ENCODE measurements at places on chromosomes 6 and 20.

GRCh38 chr6:93962566-93962965 is 543.2 kb upstream of the EPHA7 start:
- no peak for DNase-seq

DNA sequence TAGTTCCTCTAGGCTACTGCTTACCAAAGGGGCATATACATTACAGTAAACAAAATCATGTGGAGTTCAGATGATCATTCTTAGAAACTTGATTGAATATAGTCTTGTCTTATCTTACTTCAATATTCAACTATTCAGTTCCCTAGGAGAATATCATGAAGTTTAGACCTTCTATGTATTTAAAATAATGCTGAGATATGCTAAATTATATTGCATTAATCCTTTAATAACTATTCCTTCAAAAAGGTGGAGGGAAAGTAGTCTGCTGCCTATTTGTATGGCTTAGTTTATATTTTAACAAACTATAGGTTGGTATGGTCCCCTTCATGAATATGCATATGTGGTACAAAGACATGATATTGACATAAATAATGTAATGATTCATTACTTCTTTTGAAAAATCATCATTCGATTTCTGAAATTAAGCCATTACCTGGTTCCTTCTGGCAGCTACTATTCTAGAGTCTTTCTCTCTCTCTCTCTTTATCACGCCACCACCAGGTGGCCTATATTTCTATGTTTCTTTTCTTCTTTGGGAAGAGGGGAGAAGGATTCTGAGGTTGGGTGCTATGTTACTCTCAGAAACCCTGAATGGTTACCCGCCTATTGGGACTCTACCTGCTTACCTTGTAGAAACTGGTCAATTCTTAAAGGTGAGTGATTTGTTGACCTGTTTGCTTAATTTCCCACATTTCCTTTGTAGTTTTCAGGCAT is 855.8 kb downstream of the HACE1 start:
- DNase-seq = peak; percentile 13

DNA sequence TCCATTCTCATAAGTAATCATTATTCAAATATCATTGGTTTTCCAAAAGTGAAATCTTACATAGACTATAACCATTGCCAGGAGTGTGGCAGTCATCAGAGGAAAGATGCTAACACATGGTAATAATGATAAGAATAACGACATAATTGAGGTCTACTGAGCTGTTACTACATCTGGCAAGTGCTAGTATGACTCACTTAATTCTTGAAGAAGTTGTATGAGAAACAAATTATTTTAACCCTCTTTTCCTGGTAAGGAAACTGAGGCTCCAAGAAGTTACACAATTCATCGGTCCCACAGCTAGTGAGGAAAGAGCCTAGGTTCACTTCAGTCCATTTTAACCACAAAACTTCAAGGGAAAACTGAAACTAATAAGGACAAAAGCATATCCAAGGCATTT is 335.6 kb upstream of the BTBD3 start:
- no peak for DNase-seq

- no peak for DNase-seq
These were observed 2.4 kb downstream of the UNC5CL start for GRCh38 chr6:41036601-41037000.

GRCh38 chr20:12597551-12597950 is 411.2 kb upstream of the SPTLC3 start:
- DNase-seq = no peak

- peak; percentile 36 for DNase-seq
These were observed 224.5 kb upstream of the AGPAT4 start for GRCh38 chr6:161498359-161498758.

GRCh38 chr20:32149566-32150170 is 40.2 kb downstream of the TM9SF4 start:
- no peak for DNase-seq

DNA sequence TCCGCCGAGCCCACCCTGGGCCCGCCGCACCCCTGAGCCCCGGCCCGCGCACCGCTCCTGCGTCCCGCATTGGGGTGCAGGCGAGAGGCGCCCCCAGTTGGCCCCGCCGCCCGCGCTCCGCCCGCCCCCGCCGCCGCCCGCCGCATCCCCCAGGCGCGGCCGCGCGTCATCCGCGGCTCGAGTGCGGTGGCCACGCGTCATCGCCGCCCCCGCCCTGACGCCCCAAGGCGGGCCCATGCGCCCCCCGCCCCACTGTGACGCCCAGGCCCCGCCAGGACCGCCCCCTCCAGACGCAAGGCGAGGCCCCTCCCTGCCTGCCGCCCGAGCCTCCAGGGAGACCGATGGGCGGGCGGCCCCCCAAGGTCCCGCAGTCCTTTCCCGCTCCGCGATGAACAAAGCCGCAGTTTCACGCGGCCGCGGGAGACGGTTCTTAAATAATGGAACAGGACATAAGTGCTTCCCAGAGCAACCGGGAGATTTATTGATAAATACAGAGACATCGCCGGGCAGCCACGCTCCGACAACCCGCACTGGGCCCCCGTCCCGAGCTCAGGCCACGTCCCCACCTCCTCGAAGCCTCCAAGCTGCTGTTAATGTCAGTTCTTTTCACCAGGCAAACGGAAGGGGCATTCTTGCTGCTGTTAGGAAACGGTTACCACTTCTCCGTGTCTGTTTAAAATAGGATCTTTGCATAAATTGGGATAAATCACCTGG is at the start of gene ANKRD60:
Gene ANKRD60, minus strand, starts transcription at position 170 of the 714 bp plus-strand sequence. Its CDS starts 0 bp downstream, at position 170.
- DNase-seq = no peak

DNA sequence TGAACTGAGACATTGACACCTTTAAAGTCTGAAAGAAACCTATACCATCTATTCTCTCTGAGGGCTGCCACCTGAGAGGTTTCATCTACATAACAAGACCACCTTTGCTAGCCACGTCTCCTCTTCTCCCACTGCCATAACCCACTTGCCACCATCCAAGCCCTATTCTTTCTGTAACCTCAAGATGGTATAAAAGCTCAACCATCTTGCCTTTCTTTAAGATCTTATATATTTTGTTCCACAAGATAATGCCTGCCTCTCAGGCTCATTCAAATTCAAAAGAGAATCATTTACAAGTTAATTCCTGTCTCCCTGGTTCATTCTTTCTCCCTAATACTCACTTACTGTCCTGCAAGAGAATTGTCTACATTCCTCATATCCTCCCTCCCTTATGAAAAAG is 192.5 kb downstream of the OTOR start:
- no peak for DNase-seq

- DNase-seq = no peak
These were observed 45.9 kb downstream of the RARS2 start for GRCh38 chr6:87543696-87544473.

DNA sequence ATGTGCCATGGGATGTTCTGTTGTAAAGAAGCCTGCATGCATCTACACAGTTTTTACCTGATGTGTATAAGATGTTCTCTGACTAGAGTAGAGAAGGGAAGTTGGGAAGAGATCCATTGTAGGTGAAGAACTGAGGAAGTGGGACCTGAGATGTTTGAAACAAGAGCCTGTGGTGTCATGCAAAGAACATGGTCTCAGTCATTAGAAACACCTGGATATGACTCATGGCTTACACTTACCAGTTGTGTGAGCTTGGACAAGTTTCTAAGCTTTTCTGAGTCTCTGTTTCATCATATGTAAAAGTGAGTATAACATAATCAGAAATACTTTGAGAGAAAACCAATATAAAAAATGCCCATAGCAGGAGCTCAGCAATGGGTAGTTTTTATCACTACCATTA is 51.9 kb upstream of the SEC63 start:
- DNase-seq = no peak

DNA sequence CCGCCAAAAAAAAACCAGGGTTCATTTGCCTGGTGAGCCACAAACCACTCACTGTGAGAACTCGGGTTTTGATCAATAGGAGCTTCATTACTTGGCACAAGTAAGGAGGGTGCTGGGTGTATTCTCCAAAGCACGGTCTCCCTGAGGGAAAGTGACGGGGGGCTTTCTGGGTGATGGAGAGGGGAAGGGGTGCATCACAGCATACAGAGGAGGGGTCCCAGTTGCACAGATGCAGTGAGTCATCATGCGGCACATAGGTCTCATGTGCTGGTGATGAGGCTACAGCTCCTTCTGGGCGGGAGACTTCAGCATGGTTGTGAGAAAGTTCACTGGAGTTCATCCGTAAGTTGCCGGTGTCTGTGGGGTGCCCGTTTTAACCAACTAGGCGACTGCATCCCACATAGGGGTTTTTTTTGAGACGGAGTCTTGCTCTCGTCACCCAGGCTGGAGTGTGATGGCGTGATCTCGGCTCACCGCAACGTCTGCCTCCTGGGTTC is 36.2 kb downstream of the SUN5 start:
- DNase-seq = no peak

- no peak for DNase-seq
These were observed 191.7 kb downstream of the ESR1 start for GRCh38 chr6:151999194-151999593.

GRCh38 chr6:88890860-88891845 is 72.3 kb downstream of the RNGTT start:
- DNase-seq = no peak

GRCh38 chr20:46158476-46158987 is 40.4 kb downstream of the CD40 start:
- DNase-seq = no peak

- no peak for DNase-seq
These were observed 175.6 kb upstream of the MYLIP start for GRCh38 chr6:15953152-15953880.

DNA sequence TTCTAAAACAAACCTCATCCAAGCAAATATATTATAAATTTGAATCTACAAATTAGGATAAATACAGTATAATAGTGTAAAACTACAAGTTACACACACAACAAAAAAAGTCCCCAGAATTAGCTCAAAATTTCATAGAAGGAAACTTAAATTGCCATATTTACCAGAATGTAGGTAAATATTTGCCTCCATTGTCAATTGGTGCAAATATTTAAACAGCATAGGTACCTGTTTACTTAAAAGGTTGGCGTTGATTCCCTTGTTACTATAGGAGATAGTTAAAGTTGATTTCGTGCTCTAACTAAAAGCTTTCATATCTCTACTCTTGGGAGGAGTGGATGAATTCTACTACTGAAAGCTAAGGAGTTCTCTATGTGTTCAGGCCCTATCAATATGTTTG is 111.6 kb upstream of the TENT5A start:
- peak; percentile 24 for DNase-seq

DNA sequence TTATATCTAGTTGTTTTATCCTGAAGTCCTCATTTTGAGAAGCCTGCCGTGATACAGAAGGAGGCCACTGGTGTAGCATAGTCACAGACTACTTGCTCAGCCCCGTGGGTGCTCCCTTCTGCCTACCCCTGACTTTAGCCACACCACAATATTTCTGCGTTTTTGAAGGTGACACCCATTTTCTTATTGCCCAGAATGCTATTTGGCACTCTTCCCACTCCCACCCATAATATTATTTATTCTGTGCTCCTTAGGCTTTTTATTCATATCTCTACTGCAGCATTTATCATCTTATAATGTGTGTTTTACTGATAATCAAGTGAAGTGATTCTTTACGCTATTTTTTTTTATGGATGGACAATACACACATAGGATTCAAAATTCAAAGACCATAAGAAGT is 107.3 kb downstream of the OR2B2 start:
- no peak for DNase-seq

- DNase-seq = no peak
These were observed 117.0 kb upstream of the OGFRL1 start for GRCh38 chr6:71171497-71172070.

GRCh38 chr6:84862843-84863242 is 98.4 kb upstream of the TBX18 start:
- DNase-seq = no peak

DNA sequence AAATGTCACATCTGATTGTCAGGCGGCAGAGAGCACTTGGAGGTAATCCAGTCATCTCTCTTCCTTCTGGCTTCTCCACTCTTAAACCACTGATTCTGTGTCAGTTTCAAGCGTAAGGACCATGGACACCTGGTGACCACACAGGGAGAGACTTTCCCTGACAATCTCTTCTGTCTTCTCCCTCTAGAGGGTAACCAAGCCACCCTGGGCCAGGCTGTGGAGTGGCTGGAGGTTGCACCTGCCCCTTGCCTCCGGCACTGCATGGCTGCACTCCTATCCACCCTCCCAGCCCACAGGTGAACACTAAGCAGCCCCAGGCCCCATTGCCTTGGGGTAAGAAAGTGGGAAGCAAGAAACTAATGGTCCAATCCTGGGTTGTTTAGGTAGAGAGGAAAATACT is 78.7 kb downstream of the BFSP1 start:
- no peak for DNase-seq

- no peak for DNase-seq
These were observed 65.7 kb downstream of the MRPL14 start for GRCh38 chr6:44061375-44062104.

DNA sequence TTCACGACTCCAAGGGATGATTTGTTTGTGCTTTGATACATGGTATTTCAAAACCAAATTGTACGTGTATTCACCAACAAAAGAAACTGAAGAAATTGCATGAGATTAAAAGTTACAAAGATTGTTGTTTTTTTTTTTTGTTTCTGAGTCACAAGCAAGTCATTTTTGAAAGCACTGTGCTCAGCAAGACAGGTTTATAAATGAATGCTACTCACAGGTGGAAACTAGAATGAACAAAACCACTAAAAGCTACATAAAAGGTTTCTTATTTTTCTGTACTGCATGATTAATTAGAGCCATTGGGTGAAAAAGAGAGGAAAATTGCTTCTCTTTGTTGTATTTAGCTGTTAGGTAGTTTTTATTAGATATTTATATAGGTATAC is 90.2 kb upstream of the RIPOR2 start:
- DNase-seq = no peak

- DNase-seq = no peak
These were observed 137.8 kb downstream of the CDKAL1 start for GRCh38 chr6:20672038-20672437.

GRCh38 chr6:45185403-45186251 is 142.5 kb upstream of the RUNX2 start:
- no peak for DNase-seq

GRCh38 chr6:12275107-12275506 is 15.1 kb upstream of the EDN1 start:
- no peak for DNase-seq

- DNase-seq = no peak
These were observed 136.5 kb upstream of the OLIG3 start for GRCh38 chr6:137630666-137631065.

- DNase-seq = peak; percentile 49
These were observed 120.5 kb upstream of the CHD6 start for GRCh38 chr20:41738604-41739206.

- no peak for DNase-seq
These were observed 25.7 kb downstream of the PRPH2 start for GRCh38 chr6:42696526-42697267.

GRCh38 chr20:54631059-54631458 is 155.7 kb downstream of the DOK5 start:
- DNase-seq = no peak

GRCh38 chr6:71474942-71475341 is 186.3 kb downstream of the OGFRL1 start:
- DNase-seq = no peak
